ENCODE measurements at places on chromosomes 6 and 20.

DNA sequence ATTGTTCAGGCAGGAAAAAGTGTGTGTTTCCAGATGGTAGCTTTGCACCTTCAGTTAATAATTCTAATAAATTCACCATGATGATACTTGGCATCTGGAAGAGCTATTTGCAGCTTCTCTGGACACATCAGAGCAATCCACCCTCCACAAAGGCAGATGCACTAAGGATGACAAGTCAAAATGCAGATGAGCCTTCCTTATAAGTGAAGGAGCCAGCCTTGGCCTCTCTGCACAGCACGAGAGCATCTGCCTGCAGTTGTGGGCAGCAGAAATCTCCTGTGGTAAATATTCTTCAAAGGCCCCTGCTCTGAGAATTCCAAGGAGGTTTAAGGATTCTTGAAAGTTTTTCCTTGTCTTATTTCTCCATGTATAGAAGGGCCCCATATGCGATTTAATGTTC lies 6.9 kb upstream of the POM121L2 start:
- no peak for DNase-seq

- DNase-seq, result no peak
Observed at GRCh38 chr6:54112151-54112650, 958 bp downstream of the MLIP start.

- no peak for DNase-seq
Observed at GRCh38 chr6:66949191-66949661, 1242.2 kb upstream of the EYS start.

DNA sequence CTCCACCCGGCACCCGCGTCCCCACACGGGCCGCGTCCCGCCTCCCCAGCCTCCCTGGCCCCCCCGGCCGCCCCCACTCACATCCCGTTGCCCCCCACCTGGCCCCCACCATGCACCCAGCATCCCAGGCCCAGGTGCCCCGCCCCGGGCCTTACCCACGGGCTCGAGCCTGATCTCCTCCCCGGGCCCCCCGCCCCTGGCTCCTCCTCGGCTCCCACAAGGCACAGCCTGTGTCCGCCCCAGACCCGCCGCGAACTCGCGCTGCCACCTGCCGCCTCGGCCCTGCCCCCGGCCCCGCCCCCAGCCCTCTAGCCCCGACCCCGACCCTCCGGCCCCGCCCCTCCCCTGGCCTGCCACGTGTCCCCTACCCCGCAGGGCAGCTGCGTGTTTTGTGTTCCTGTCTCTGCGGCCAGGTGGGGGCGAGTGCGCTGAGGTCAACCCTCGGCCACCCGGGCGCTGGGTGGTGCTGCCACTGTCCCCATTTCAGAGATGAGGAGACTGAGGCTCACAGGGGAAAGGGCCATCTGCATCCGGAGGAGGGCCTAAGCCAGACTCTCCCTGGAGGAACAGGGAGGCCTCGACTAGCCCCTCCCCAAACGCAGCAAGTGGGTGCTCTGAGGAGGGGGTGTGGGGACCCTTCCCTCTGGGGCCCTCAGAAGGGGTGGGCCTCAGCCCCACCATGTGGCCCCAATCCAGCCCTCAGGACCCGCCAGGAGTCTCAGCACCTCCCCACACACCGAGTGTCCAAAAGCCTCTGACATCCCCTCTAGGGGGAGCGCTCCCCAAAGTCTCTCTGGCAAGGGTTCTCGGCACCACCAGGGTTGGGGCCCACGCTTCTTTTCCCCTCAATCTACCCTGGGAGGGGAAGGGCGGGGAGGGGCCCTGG lies 99.8 kb downstream of the TAF4 start:
- no peak for DNase-seq

DNA sequence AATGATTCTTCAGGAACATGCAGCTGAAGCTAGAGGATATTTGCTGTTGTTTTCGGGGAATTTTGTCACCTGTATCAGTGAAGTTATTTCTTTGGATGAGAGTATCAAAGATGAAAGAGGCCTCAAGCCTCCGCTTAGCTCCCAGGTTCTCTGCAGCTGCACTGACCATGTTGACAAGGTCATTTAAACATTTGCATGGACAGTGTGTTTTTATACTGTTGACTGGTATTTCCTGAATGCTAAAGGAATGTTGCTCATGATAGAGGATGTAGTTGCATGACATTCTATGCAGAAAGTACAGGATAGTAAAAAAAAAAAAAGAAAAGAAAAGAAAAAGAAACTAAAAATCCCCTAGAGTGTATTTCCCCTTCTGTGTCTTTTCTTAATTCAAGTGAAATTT lies 165.6 kb upstream of the LAMP5 start:
- DNase-seq, result no peak

GRCh38 chr20:50995506-50995905 lies 27.4 kb downstream of the KCNG1 start:
- DNase-seq, result no peak

DNA sequence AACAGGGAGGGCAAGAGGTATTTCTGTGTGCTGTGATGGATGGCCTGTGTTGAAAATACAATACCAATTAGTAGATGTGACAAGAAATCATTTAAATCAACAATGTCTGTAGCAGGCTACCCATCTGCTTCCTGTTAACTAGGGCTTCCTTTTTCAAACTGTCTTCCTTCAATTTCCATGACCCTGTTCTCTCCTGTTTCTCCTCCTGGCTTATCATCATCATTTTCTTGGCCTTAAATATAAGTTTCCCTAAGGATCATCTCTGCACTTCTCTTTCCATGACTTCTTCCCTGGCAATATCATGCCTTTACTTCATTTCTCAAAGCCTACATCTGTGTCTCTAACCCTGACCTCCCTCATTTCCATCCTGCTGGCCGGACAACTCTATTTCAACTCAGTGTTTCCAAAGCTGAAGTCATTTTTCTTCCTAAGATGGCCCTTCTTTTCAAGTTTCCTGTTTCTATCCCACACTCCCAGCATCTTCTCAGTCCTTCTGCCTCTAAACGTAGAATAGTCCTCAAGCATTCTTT lies 18.2 kb downstream of the ZC2HC1B start:
- DNase-seq, result no peak

DNA sequence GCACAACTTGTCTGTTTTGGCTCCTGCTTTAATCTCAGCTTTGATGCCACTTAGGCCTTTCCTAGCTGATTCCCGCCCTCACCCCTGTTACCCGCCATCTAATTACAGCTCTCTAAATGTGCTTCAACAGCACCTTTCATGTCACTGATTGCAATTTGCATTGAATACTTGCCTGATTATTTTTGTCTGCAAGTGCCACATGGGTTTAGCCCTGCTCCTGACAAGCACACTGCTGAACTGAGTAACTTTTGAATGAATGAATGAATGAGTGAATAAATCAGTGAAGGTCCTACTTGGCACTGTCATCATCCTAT lies 591 bp upstream of the DCBLD1 start:
- no peak for DNase-seq

GRCh38 chr20:64005394-64005793 lies 24.5 kb downstream of the PRPF6 start:
- DNase-seq, result no peak

DNA sequence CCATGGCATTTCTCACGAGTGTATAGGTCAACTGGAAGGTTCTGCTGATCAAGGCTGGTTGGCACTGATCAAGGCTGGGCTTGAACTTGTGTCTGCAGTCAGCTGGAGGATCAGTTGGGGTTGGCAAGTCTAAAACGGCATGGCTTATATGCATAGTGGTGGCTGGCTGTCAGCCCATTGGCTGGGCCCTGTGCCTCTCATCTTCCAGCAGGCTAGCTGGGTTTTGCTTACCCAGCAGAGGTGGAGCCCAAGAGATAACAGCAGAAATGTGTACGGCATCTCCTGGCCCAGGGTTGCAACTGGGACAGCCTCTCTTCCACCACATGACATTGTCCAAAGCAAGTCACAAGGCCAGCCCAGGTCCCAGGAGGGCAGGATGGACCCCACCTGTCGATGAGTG lies 158.2 kb downstream of the BMP7 start:
- DNase-seq, result no peak

- no peak for DNase-seq
Observed at GRCh38 chr6:51108563-51109234, 290.0 kb downstream of the TFAP2B start.

GRCh38 chr20:4919047-4919704 lies 82.1 kb downstream of the SLC23A2 start:
- DNase-seq, result no peak

- no peak for DNase-seq
Observed at GRCh38 chr20:58228103-58228483, 360 bp downstream of the ANKRD60 start.

GRCh38 chr6:10995114-10995707 lies 48.9 kb downstream of the ELOVL2 start:
- DNase-seq, result no peak

DNA sequence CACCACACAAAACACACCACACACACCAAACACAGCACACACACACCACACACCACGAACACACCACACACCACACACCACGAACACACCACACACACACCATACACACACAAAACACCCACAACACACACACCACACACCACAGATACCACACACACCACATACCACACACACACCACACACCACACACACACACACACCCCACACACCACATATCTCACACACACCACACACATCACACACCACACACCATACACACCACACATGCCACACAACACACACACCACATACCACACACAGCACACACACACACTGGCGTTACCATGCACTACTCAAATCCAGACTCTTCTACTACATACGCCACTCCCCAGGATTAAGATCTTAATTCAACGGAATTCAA lies 118.9 kb upstream of the THBS2 start:
- DNase-seq, result no peak

DNA sequence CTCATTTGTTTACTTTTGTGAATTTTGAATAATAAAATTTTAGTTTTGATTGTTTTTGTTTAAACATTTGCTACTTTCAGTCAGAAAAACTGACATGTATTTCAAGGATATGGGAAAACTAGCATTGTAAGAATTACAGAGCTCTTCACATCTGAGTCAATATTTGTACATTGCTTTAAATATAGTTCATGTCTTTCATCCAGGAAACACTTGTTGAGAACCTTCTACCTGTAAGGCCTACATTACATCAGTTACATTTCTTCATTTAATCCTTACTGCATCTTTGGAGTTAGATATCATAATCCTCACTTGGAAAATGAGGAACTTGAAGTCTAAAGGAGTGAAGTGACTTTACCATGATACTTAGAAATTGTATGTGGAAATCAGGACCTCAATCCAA lies 242.9 kb downstream of the KCNQ5 start:
- DNase-seq, result no peak

GRCh38 chr20:2032168-2032567 lies 38.3 kb upstream of the PDYN start:
- no peak for DNase-seq

DNA sequence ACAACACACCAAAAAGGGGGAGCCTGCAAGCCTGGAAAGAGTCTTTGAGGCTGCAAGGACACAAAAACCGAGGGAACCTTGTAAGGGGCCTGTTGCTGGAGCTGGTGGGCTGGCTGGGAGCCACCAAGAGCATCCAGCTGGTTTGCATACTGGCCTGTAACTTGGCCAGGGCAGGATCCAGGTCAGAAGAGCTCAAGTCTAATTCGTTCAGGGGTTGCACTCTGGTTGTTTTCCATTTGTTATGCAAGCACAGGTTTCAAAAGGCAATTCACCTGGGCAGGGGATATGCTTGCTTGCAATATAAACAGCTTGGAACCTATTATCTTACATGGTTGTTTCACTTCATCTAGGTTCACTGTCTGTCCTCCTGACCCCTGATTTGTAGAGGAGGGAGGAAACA lies 98.3 kb upstream of the GCM1 start:
- DNase-seq, result no peak

DNA sequence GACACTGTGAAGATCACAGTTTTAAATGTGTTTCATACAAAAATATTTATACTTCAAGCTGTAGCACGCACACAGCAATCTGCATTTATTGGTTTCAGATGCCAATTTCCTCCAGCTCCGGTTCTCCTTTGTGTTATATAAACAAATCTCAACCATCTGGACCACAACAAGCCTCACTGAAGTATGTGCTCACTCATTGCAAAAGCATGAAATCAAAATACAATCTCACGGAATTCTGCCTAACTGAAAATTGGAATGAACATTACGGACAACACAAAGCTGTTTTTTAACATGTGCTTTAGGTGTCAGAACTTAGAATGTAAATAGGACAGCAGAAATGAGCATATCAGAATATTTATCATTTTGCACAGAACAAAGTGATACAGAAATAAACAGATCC lies 38.0 kb downstream of the RCAN2 start:
- no peak for DNase-seq

DNA sequence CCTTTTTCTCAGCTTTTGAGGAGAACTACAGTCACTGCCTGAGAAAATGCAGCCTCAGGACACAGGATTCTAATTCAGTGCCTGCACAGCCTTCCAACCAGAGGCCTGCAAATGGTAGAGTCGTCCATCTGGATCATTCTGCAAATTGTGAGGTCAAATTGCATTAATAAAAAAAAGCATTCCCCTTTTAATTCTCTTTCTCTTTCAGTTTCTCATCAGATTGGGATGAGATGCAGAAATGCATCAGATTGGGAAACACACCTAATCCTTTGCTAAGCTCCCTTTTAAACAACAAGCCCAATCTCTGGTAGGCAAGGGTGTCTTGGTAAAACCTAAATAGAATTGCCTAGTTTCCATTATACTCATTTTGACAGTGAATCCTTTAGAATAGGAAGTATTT lies 838.8 kb downstream of the MAFB start:
- DNase-seq, result no peak

- DNase-seq, result no peak
Observed at GRCh38 chr6:100370265-100370664, 94.5 kb downstream of the SIM1 start.

DNA sequence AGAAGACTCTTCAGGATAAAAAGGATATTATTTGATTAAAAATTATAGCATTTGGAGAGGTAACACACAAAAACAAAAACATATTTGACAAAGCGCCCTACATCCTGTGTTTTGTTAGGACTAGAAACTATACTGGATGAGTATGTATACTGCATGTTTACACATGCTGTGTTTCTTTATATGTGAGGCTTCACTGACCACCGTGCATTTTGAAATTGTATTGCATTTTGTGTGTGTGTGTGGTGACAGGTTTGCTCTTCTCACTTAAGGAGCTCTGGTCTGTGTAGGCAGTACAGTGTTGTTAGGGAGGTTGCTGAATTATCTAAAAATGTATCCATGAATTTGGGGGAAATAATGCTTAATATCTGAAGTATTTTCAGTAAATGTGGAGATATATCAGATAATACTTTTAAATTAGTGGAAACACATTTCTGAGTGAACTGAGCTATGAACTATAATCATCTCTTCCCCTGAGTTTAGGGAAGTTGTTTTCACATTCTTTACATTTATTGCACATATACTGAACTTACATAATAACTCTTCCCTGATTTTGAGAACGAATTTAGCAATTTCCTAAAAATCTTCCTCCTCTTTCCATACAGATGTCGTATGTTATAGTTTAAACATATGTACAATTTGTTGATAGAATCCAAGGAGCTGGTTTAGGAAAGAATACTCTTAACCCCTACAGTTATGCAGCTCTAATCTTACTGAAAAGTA lies 43.3 kb downstream of the TMEM170B start:
- DNase-seq, result no peak

GRCh38 chr6:148760568-148761526 lies 14.0 kb downstream of the UST start:
- peak; percentile 7 for DNase-seq
